T-helper 17 cell (primary cell): ENCODE measurements at places on chromosomes 7 and 10.

DNA sequence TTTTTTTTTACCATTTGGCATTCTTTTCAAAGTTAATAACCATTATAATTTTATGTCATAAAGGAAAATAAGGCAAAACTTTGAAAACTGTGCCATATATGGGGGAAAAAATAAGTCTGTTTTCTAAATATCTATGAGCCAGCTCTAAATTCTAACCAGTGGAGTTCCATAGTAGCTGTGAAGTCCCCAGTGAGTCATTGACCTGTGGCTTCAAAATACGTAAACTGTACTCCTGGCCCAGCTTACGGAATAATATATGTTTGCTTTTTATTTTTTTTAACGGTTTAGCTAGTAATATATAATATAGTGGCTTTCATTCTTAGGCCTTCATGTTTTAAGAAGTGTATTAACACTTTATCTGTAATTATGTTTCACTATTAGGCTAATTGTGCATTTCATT, 20.5 kb downstream of the ZRANB1 start:
- peaks cover 28% of the 10 kb centered on the region for H3K4me1 ChIP-seq
- no peaks in the 10 kb centered on the region for H3K27me3 ChIP-seq
- no peak for DNase-seq
- H3K4me3 ChIP-seq, result no peak overlapping the region
- peaks cover 5% of the 10 kb centered on the region for H3K36me3 ChIP-seq

DNA sequence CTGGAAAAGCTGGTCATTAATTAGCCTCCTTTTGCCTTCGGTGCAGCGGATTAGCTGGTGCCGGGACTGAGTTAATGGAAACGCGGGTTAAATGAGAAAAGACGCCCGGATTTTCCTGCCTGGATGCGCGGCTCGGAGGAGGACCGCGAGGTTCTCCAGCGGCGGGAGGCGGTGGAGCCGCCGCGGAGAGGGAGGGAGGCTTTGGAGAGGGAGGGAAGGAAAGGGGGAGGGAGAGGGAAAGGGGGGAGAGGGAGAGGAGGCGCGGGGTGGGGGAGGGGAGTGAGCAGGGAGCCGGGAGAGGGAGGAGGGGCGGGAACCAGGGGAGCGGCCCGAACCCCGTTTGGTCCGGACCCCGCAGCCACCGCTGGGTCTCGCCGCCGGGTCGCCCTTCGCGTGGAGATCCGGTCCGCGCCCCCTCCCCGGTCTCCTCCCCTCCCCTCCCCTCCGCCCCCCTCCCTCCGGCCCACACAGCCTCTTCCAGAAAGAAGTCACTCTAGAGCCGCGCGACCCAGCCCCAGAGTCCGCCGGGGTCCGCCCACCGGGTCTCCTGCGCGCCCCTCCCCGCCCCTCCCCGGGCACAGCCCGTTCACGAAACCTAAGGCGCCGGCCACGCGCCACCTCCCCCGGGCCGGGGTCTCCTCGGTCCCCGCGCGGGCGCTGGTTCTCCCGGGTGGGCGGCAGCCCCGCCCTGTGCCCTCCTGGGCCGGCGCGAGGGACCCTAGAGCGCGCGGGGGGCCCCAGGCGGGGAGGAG, 347.5 kb downstream of the DNAJB6 start:
- no peaks in the 10 kb centered on the region for H3K36me3 ChIP-seq
- H3K4me1 ChIP-seq, result peaks cover 11% of the 10 kb centered on the region
- DNase-seq, result no peak
- H3K27me3 ChIP-seq, result peaks cover 71% of the 10 kb centered on the region

- H3K36me3 ChIP-seq, result peaks cover 5% of the 10 kb centered on the region
- H3K27ac ChIP-seq, result peak overlapping the region; percentile 94
- H3K27me3 ChIP-seq, result no peaks in the 10 kb centered on the region
- DNase-seq, result no peak
Observed at GRCh38 chr10:71753091-71753959, 20.0 kb downstream of the VSIR start.

DNA sequence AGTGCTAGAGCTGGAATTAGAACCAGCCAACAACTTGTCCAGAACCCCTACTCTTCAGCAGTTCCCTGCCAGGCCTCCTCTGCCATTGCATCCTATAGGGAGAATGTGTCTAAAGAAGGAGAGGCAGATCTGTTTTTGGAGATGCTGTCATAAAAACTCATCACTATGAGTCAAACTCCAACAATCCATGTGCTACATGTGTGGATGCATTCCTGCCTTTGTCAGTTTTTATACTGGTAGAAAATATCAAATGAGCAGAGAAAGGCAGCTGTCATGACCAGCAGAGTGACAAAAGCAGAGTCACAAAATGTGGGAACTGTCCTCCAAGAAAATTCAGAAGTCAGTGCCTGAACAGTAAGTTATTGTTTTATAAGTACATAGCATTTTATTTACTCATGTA, 93.0 kb downstream of the ABLIM1 start:
- peaks cover 6% of the 10 kb centered on the region for H3K27me3 ChIP-seq
- no peaks in the 10 kb centered on the region for H3K4me1 ChIP-seq
- no peak overlapping the region for H3K4me3 ChIP-seq
- no peak overlapping the region for H3K27ac ChIP-seq
- no peaks in the 10 kb centered on the region for H3K36me3 ChIP-seq

DNA sequence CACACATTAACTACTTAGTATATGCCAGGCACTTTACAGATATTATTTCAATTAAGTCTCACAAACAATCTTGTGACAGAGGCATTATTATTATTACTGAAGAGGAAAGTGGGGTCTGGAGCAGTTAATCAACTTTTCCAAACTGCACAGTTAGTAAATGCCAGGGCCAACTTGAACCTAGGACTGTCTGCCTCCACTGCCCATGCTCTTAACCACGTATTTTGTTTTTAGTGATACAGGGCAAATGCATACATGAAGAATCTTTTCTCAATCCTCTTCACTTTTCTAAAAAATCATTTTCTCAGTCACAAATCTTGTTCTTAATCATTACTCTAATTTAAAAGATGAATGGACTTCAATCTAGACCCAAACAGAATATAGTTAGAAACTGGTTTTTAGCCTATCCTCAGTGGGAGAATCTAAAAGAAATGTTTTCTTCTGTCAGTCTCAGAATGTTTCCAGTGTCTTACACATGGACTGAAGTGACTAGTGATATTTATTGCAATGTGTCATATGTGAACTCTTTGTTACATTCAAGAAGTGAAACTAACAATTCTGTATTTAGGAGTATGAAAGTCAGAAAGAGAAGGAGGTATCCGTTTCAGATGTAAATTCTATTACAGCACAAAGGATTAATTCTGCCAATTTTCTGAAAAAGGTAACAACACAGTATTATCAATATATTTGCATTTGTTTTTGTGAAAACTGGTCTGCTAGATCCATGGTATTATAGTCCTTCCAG, 55.5 kb upstream of the CCNJ start:
- H3K27me3 ChIP-seq, result peaks cover 19% of the 10 kb centered on the region
- DNase-seq, result no peak
- H3K36me3 ChIP-seq, result no peaks in the 10 kb centered on the region
- no peak overlapping the region for H3K4me3 ChIP-seq
- no peak overlapping the region for H3K27ac ChIP-seq

DNA sequence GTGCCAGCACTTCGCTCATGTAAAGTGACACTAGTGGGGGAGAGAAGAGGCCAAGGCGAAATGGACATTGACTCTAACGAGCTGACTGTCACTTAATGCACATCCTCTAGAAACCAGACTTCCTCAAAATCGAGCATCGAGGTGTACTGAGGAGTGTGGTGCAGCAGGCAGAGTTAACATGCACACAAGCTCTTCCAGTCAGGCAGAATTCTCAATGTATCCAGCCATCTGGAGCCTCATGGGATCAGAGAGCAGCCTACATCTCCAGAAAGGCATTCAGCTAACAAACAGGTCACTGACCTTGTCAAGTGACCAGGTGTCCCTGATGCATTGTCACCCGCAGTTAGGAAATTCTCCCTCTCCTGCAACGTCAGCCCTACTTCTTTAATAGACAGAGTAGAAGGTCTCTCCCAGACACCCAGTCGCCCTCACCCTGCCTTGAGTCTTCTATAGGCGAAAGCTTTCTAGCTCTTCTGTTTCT, 259.8 kb upstream of the AOAH start:
- H3K36me3 ChIP-seq, result no peaks in the 10 kb centered on the region
- no peak for DNase-seq
- peaks cover 34% of the 10 kb centered on the region for H3K4me1 ChIP-seq
- no peaks in the 10 kb centered on the region for H3K27me3 ChIP-seq
- no peak overlapping the region for H3K4me3 ChIP-seq
- no peak overlapping the region for H3K27ac ChIP-seq

DNA sequence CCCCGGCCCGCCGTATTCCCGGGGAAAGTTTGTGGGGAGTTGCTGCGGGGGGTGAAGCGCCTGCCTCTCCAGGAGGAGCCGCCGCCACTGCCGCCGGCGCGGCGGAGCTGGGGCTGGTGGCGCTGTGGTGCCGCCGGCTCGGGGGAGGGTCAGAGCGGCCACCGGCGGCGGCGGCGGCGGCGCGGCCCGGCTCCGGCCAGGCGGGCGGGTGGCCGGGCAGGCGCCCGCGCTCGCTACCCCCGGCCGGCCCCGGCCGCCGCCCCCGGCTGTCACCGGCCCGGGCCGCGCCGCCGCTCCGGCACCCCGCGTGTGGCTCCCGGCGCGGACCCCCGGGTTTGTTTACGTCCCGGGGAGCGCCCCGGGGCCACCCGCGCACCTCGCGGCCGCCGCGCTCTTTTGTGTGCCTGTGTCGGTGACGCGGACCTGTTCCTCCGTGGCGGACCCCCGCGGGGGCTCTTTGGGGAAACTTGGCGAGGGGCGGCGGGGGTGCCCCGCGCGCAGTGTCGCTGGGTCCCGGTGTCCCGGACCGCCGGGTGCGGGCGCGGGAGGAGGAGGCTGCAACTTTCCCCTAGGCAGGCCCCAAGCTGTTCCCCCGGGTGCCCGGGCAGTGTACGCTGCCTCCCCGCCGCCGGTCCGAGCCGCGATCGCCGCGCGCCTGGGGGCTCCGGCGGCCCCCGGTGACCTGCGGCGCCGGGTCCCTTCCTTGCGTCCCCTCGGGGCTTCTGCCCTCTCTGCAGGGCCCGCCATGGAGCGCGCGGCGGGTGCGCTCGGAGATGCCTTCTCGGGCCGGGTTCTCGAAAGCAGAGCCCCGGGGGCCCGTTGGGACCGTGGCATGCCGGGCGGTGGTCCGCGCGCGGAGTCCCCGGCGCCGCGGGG, 593 bp upstream of the CUX1 start:
- H3K4me3 ChIP-seq, result peak overlapping the region; percentile 81
- H3K36me3 ChIP-seq, result no peaks in the 10 kb centered on the region
- no peaks in the 10 kb centered on the region for H3K27me3 ChIP-seq
- H3K4me1 ChIP-seq, result peaks cover 24% of the 10 kb centered on the region

DNA sequence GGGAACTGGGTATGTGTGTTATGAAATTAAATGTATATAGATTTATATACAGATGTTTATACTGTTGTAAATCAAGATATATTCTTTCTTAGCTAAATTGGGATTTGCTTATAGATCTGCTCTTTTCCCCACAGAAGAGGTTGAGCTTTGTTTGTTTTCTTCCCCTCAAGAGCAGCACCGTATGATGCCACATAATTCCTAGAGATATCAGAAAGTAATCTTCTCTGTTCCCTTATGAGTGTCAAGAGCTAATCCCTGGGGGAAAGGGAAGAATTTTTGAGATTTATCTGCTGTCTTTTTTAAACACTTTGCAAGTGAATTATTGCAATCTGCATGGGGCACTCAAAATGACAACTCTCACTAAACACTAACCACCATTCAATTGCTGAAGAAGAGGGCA, 68.7 kb upstream of the SP4 start:
- no peak for DNase-seq
- no peaks in the 10 kb centered on the region for H3K27me3 ChIP-seq
- no peaks in the 10 kb centered on the region for H3K36me3 ChIP-seq
- peak overlapping the region; percentile 46 for H3K4me3 ChIP-seq
- H3K27ac ChIP-seq, result peak overlapping the region; percentile 1

GRCh38 chr10:124092250-124092859, 1.0 kb downstream of the CHST15 start:
- no peak overlapping the region for H3K27ac ChIP-seq
- peak overlapping the region; percentile 79 for H3K4me3 ChIP-seq
- H3K36me3 ChIP-seq, result no peaks in the 10 kb centered on the region
- no peaks in the 10 kb centered on the region for H3K4me1 ChIP-seq
- H3K27me3 ChIP-seq, result peaks cover 57% of the 10 kb centered on the region
- DNase-seq, result no peak

DNA sequence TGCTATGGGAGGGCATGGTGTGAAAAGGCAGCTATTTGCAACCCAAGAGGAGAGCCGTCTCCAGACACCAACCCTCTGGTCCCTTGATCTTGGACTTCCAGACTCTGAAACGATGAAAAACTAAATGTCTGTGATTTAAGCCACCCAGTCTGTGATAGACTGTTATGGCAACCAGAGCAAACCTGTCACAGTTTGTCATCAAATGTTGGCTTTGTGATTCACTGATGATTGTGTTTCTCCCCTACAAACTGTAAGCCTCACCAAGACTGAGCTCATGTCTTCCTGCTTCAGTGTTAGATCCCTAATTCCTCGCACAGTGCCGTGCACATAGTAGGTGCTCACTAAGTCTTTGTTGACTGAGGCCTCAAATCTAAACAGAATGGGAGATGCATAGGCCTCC, 224.6 kb upstream of the PITRM1 start:
- no peaks in the 10 kb centered on the region for H3K36me3 ChIP-seq
- no peak overlapping the region for H3K4me3 ChIP-seq
- no peak overlapping the region for H3K27ac ChIP-seq
- peaks cover 3% of the 10 kb centered on the region for H3K4me1 ChIP-seq
- peaks cover 14% of the 10 kb centered on the region for H3K27me3 ChIP-seq

DNA sequence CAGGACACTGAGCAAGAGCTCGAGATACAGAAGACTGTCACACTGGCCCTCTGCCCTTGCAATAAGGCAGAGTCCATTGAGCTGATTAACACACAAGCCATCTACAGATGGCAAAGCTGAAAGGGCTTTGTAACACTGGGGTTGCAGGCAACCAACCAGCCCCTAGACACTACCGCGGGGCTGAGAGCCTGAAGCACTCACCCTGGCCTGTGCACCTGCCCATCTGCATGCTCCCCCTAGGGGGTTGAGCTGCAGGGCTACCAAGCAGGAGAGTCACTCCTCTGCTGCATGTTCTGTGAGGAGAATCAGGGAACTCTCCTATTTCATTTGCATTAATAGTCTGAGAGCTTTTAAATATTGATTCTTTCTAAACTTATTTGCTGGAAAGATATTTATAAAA, 128.1 kb upstream of the VIPR2 start:
- H3K27ac ChIP-seq, result no peak overlapping the region
- H3K4me3 ChIP-seq, result no peak overlapping the region
- no peaks in the 10 kb centered on the region for H3K36me3 ChIP-seq

GRCh38 chr10:128125416-128125943, 743 bp downstream of the MKI67 start:
- H3K27me3 ChIP-seq, result peaks cover 34% of the 10 kb centered on the region
- DNase-seq, result no peak
- peak overlapping the region; percentile 93 for H3K4me3 ChIP-seq
- H3K27ac ChIP-seq, result peak overlapping the region; percentile 72
- peaks cover 3% of the 10 kb centered on the region for H3K36me3 ChIP-seq
- H3K4me1 ChIP-seq, result peaks cover 27% of the 10 kb centered on the region
